ENCODE measurements at places on chromosomes 13 and 19. TPM values are rescaled to one million over a fixed set of nuclear protein-coding genes. Genes with fewer than 3 reads are reported as not detected.

DNA sequence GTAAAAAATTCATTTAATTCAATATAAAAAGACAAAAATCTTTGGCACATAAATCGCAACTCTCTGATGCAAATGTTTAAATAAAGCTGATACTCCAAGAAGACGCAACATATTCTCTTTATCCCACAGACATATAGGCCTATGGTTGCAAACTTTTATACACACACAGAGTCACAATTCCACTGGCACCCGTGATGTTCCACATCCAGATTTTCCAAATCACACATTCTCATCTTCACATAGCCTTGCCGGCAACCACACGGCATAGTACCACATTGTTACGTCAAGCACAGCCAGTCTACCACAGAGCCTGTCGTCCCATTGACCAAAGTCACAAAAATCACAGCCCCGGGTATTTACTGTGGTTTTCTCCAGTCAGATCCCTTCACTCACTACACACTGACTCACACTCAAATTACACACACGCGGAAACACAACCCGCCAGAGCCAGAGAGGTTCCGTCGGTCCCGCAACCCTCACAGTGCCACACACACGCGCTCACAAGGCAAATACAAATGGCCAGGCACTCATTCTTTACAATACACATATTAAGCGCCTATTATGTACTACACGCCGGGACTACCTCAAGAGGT is 546 bp upstream of the ZNF546 start:
- DNase-seq: peak; percentile 51

Gene ADAT3
- total RNA-seq: 1.0 TPM

Gene IGSF23
- total RNA-seq: not detected

Gene ZNF418
- 14.1 TPM for total RNA-seq

- peak; percentile 87 for DNase-seq
Observed at GRCh38 chr19:29528350-29528945, 2.7 kb downstream of the VSTM2B start.

Gene CGB3
- 0.22 TPM for total RNA-seq

GRCh38 chr19:33887891-33888290 is 91.2 kb downstream of the KCTD15 start:
- no peak for DNase-seq
